CD8-positive, alpha-beta memory T cell (primary cell): ENCODE measurements at places on chromosomes 5 and 9. TPM values are rescaled to one million over a fixed set of nuclear protein-coding genes. Genes with fewer than 3 reads are reported as not detected.

DNA sequence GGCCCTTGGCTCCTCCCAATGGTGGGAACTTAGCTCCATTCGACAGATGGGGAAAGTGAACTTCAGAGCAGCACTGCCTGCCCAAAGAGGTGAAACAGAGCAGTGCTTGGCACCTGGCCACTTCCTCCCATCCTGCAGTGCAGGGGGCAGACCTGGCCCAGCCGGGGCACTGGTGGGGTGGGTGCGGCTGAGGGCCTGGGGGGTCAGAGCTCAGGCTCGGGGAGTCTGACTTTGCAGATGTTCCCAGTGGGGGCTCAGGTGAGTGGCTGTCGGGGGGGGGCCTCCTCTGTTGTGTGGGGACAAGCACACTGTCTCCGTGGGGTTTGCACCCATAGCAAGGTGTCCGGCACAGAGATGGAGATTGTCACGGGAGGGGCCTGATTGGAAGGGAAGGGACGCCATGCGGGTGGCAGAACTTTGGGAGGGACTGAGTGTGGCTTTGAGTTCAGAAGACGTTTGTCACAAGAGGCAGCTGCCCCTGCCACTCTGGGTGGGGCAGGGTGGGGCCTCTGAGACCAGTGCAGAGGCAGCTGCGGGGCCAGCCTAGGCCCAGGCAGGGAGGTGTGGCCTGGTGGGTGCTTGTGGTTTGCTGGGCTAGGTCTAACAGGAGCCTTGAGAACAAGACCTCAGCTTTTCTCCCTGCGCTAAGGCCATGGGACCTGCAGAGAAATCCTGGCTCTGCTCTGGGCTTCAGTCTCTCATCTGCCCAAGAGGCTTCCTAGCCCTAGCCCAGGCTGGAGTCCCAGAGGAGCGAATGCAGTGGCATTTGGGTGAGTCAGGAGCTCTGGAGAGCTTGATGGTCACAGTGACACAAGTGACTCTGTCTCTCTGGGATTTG lies 2.5 kb downstream of the MYMK start:
- no peaks in the 10 kb centered on the region for H3K27me3 ChIP-seq
- no peak overlapping the region for H3K27ac ChIP-seq
- H3K4me3 ChIP-seq = no peak overlapping the region
- H3K36me3 ChIP-seq = no peaks in the 10 kb centered on the region
- no peaks in the 10 kb centered on the region for H3K4me1 ChIP-seq
- DNase-seq = no peak

- H3K27me3 ChIP-seq = no peaks in the 10 kb centered on the region
- H3K27ac ChIP-seq = no peak overlapping the region
- no peaks in the 10 kb centered on the region for H3K36me3 ChIP-seq
- no peak overlapping the region for H3K4me3 ChIP-seq
- peaks cover 15% of the 10 kb centered on the region for H3K4me1 ChIP-seq
These were observed 5.4 kb downstream of the NACC2 start for GRCh38 chr9:136089697-136090045.

DNA sequence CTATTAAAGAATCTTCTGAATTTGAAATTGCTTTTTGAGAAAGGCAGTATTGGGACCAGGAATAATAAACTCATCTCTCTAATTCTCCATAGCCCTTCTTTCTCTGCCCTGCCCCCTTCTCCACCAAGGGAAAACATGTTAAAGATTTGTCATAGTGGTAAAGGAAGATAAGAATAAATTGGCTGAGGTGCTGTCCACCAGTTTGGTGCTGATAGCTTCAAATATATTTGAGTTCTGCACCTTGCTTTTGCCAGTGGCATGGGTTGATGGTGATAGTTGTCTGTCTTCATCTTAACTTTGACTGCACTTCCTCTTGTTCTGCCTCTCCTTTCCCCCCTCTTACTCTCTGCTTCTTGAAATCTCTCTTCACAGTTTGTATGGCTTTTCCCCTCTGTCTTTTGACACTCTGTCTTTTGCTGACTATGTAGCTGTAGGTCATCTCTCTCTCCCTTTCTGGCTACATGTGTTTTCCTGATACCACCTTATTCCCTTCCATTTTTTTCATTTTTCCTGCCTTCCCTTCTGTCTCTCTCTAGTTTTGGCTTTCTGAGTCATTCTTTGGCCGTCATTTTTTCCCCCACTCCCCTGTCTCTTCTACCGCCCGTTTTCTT lies 56.6 kb downstream of the NDUFS4 start:
- H3K36me3 ChIP-seq = no peaks in the 10 kb centered on the region
- H3K4me1 ChIP-seq = no peaks in the 10 kb centered on the region
- no peaks in the 10 kb centered on the region for H3K27me3 ChIP-seq
- no peak overlapping the region for H3K4me3 ChIP-seq
- no peak overlapping the region for H3K27ac ChIP-seq
- DNase-seq = no peak

- H3K36me3 ChIP-seq = no peaks in the 10 kb centered on the region
- DNase-seq = no peak
- H3K27me3 ChIP-seq = no peaks in the 10 kb centered on the region
These were observed 12.6 kb upstream of the PALM2AKAP2 start for GRCh38 chr9:109767404-109767803.

DNA sequence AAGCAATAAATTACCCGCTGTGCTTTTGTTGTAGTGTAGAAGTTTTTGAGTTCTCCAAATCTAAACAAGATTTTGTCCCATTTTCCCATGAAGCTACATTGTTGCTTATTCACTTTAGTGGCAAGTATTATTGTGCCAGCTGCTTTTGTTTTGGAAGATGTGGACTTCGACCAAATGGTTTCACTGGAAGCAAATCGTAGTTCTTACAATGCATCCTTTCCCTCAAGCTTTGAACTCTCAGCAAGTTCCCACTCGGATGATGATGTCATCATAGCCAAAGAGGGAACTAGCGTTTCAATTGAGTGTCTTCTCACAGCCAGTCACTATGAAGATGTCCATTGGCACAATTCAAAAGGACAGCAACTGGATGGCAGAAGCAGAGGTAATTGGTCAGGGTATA lies 10.9 kb downstream of the MFAP3 start:
- H3K4me1 ChIP-seq = no peaks in the 10 kb centered on the region
- no peak overlapping the region for H3K27ac ChIP-seq
- H3K27me3 ChIP-seq = no peaks in the 10 kb centered on the region
- H3K4me3 ChIP-seq = no peak overlapping the region
- no peak for DNase-seq

GRCh38 chr5:122967085-122967484 lies 69.4 kb downstream of the PPIC start:
- H3K27ac ChIP-seq = no peak overlapping the region
- H3K27me3 ChIP-seq = no peaks in the 10 kb centered on the region
- H3K4me1 ChIP-seq = no peaks in the 10 kb centered on the region
- no peak overlapping the region for H3K4me3 ChIP-seq
- no peak for DNase-seq
- no peaks in the 10 kb centered on the region for H3K36me3 ChIP-seq

DNA sequence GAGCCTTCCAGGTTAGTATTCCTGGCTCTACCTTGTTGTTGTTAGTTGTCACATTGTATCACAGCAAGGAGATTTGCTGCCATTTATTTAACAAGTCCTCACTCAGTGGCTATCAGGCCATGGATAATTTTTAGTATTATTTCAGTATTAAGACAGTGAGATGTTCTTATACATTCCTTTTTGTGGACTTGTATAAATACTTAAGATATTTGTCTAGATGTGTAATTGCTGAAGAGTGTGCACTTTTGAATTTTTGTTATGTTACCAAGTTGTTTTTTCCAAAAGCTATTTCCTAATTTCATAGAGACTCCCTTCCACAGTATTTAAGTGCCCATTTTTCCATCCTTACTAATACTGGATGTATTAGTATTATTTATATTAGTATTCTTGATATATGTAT lies 22.0 kb downstream of the SLC36A1 start:
- peaks cover 8% of the 10 kb centered on the region for H3K36me3 ChIP-seq
- no peaks in the 10 kb centered on the region for H3K27me3 ChIP-seq
- no peak overlapping the region for H3K4me3 ChIP-seq
- no peak for DNase-seq

GRCh38 chr9:30015073-30015472 lies 2369.4 kb upstream of the ACO1 start:
- H3K27me3 ChIP-seq = no peaks in the 10 kb centered on the region
- no peaks in the 10 kb centered on the region for H3K4me1 ChIP-seq
- H3K27ac ChIP-seq = no peak overlapping the region
- no peaks in the 10 kb centered on the region for H3K36me3 ChIP-seq
- no peak for DNase-seq
- H3K4me3 ChIP-seq = no peak overlapping the region

- H3K27ac ChIP-seq = no peak overlapping the region
- no peaks in the 10 kb centered on the region for H3K27me3 ChIP-seq
- H3K4me1 ChIP-seq = no peaks in the 10 kb centered on the region
- no peaks in the 10 kb centered on the region for H3K36me3 ChIP-seq
These were observed 182.8 kb downstream of the MCTP1 start for GRCh38 chr5:95102080-95102479.

DNA sequence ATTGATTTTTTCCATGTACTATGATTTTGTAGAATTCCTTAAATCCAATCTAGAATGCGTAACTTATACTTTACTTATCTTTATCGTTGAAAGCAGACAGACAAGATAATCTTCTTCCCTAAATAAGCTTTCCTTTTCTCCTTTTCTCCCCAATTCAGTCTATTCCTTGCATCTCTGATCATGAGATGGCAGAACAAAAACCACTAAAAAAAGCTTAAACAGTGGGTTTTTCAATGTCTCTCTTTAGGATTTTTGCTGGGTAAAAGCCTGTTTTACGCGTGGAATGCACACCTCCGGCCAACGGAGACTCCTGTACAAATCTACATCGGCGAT lies 755 bp downstream of the CDKN2B start:
- no peak for DNase-seq
- no peak overlapping the region for H3K27ac ChIP-seq
- peaks cover 13% of the 10 kb centered on the region for H3K4me1 ChIP-seq
- peak overlapping the region; percentile 62 for H3K4me3 ChIP-seq
- peaks cover 37% of the 10 kb centered on the region for H3K27me3 ChIP-seq

DNA sequence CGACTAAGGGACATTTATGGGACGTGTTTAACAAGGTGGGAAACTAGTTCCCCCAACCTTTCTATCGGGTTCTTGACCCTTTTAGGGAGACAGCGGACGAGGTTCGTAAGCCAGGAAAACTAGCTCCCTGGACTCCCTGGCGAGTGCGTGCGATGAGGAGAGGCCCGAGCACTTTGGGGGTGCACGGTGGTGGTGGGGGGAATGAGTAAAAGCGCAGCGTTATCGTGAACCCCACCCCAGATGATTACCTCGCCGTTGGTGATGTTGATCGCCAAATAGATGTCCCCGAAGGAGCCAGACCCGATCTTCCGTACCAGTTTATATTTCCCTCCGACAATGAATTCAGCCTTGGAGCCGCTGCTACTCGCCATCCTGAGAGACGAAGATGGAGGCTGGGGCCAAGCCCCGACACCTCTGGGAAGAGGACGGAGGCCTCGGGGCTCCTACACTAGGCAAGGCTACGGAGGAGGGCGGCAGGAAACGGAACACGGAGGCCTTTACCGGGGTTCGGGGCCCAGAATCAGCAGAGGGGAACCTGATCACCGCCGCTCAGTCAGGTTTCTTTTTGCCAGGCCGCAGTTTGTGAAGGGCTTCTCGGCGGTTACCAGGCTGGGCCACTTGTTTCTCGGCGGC lies 529 bp downstream of the CSNK1A1 start:
- peaks cover 29% of the 10 kb centered on the region for H3K4me1 ChIP-seq
- no peaks in the 10 kb centered on the region for H3K27me3 ChIP-seq
- peak overlapping the region; percentile 95 for H3K4me3 ChIP-seq
- peak overlapping the region; percentile 93 for H3K27ac ChIP-seq
- H3K36me3 ChIP-seq = no peaks in the 10 kb centered on the region
- peak; percentile 48 for DNase-seq

DNA sequence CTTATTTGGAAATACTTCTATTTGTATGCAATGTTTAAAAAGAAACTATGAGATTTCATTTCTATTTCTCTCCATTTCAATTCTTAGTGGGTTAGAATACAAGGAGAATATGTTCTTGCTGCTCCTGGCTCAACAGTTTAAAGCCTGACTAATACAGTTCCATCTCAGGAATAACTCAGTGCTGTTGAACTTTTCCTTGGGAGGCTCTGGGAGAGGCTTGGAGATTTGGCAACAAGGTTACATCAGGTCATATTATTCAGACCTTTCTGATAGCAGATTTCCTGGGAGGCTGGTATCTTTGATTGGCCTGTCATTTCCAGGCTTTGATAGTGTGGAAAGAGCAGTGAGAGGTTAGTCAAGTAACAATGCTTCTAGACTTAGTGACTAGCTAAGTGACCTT lies 481.7 kb upstream of the KLF4 start:
- no peaks in the 10 kb centered on the region for H3K36me3 ChIP-seq
- no peak overlapping the region for H3K4me3 ChIP-seq
- no peak for DNase-seq
- H3K27me3 ChIP-seq = no peaks in the 10 kb centered on the region
- H3K27ac ChIP-seq = no peak overlapping the region

DNA sequence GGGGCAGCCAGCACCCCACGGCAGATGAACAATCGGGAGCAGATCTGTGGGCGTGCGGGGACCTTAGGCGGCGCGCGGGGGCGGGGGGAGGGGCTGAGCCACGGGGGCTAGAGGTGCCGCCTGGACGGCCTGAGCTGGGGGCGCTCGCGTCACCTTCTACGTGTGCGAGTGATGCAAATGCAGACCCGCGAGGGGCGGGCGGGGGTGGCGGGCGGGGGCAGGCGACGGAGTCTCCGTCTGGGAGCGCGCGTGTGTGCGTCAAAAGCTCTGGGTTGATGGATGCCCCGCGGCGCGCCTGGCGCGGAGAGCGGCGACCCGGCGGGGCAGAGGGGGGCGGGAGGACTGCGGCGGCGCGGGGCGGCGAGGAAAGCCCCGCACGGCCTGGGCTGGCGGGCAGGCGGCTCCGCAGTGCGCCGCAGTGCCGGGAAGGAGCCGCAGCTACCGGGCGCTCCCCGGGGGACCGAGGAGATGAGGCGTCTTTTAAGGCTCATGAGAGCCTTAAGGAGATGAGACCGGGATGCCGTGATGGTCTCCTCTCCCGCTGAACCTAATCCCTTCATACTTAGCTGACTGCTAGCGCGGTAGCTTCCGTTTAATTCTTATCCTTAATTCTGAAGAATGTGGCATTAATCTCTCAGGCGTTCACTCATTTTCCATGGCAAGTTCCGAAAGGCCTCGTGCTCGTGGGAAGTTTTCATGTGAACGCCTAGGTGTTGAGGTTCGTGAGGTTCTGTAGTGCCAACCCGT lies 1.5 kb downstream of the SV2C start:
- H3K27me3 ChIP-seq = peaks cover 19% of the 10 kb centered on the region
- no peak for DNase-seq
- peaks cover 12% of the 10 kb centered on the region for H3K4me1 ChIP-seq
- no peak overlapping the region for H3K27ac ChIP-seq

GRCh38 chr9:2494562-2494961 lies 127.0 kb upstream of the VLDLR start:
- no peaks in the 10 kb centered on the region for H3K36me3 ChIP-seq
- no peak overlapping the region for H3K27ac ChIP-seq
- H3K4me1 ChIP-seq = no peaks in the 10 kb centered on the region
- no peak overlapping the region for H3K4me3 ChIP-seq
- DNase-seq = no peak

The CTSV gene
- polyA plus RNA-seq = not detected

The PTGER4 gene
- polyA plus RNA-seq = 84.1 TPM

The CCDC69 gene
- polyA plus RNA-seq = 134 TPM

The FRRS1L gene
- not detected for polyA plus RNA-seq

The DOCK2 gene
- 102 TPM for polyA plus RNA-seq

The CXCL14 gene
- not detected for polyA plus RNA-seq

The ANKRD55 gene
- polyA plus RNA-seq = not detected

The TIMD4 gene
- polyA plus RNA-seq = 3.3 TPM

The ACTBL2 gene
- polyA plus RNA-seq = not detected
